ENCODE measurements at places on chromosomes 4 and X.

DNA sequence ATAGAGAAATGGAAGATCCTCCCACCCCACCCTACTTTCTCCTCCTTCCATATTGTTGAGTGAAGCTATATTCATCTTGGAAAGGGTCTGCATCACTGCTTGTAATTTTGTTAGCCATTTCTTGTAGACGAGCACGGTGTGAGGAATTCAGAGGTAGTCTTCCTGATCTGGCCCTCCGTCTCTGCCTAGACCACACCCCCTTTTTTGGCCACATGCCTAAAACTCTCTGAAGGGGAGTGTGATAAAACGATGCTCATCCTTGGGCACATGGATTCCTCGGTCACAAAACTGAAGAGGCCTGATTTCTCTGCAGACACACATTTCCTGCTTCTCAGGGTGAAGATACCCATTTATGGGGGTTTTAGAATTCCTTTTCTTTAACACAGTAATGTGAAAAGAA is 182.8 kb downstream of the LARP7 start:
- DNase-seq = no peak

DNA sequence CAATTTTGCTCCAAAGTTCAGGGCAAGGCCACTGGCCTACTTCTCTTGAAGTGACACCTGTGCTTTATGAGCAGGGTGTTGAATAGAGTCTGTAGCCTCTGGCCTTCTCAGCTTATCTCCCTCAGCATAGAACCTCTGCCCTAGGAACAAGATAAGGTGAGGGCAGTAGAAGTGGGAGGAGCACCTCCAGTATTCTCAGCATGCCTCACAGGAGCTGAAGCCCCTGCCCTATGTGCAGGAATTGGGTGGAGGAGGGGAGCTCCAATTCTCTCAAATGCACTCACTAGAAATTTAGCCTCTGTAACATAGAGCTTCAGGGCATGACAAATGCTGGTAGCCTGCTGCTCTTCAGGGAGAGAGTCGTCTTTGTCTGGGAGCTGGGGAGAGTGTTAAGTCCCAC is 479.3 kb downstream of the IL1RAPL1 start:
- DNase-seq = no peak

DNA sequence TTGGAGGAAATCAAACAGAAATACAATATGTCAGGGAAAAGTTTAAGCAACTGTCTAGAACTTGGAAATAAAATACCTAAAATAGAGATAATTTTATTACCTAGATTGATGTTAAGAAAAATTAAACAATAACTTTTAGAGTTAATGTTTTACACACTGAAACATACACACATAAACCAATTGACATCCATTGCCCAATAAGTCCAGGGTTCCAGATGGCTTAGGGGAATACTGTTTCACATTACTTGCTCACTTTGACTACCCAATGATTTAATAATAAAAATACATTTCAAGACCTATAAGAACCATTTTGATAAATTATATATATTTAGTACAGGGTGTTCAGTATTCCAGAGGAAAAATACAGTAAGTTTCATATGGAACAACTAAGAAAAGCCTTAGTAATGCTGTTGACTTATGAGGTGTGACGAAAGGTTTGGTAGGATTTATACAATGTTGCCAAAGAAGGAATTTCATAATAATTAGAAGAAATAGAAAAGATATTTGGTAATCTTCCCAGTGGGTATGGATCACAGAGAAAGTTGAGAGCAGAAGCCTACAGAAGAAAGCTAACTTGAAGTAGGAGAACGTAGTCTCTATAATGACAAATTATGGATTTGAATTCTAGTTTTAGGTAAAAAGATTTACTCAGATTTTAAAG is 23.0 kb upstream of the UGT2B4 start:
- DNase-seq = no peak

DNA sequence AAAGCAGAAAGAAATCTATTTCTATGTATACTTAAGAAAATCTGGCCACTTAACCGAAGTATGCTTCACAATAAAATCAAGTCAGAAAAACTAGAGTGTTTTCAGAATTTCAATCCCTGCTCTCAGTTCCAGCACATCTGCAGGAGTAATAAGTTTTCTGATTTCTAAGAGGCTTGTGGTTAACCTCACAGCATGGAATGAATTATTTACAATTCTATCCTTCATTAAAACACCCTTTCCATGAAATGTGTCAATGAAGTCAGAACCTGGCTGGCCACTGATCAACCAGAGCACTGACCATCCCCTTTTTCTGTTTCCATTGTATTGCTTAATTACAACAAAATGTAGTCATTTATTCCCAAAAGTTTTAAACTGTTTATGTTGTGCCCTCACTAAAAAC is 781.4 kb upstream of the INTU start:
- DNase-seq = no peak

DNA sequence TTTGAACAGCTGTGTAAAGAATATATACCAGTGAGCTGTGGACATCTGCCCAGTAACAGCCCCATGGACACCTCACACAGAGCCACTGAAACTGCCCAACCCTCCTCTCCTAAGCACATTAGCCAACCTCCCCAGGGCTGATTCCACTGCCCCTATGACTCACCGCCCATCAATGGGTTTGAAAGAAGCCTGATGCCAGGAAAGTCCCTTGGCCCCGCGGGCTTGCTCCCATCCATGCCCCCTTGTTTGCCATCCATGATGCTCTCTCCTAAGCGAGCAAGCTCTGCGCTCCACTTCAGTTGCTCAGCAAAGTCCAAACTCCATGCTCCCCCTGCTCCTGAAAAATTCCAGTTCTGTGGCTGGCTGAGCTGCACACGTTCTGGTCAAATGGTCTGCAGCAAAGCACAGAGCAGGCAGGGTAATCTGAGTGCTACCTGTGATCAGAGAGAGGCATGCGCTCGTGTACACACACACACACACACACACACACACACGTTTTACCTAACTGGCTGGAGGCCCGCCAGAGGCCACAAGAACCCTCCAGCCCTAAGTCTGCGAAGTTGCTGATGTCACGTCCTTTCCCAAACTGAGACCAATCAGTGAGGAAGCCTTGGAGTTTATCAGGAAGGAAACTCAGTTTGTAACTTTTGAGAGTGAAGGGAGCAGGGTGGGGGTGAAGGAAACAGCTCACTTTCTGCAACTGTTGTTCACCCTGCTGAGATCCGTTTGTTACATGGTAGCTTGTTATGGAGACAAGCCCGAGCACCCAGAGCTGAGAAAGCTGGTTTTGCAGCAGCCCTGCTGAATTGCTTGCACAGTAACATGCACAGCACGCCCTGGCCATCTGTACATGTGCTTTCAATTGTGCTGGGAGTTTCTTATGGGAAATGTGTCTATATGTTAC is at the start of gene ASB9:
Gene ASB9 (minus strand): TSS at position 466 of the 904 bp plus-strand sequence. CDS start 209 bp downstream, at position 257.
- DNase-seq = no peak

- DNase-seq = no peak
Observed at GRCh38 chr4:4614925-4615678, 73.3 kb upstream of the STX18 start.

DNA sequence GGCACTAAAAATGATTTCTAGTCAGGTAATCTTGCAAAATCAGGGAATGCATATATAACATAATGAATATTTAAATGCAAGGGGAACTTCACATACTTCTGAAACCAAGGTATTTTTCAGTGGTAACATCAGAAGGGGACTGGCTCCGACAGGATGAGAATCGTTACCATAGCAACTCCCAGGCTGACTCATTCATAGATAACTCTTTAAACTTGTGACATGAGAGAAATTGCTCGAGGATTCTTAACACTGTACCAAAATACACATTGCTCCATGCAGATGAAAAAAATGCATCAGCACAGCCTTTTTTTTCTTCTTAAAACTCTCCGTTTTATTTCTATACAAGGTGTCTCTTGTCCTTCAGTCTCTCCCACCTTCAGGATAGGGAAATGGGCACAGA is 114.3 kb downstream of the GABRB1 start:
- DNase-seq = no peak

DNA sequence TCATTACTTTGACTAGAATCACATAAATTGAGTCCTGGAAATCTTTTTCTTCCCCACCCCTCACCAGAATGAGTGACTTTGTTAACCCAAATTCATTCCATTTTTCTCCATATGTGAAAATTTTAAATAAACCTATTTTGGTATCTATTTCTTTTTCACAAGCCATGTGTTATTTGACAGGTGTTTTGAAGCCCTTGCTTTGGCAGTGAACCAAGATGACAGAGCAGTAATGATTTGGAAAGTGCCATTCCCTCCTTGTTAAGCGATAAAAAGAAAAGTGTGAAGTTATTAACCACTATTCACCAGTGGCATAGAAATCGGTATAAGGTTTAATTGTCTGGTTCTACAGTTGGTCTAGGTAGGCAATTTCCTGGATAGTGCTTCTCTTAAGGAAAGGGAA is 66.1 kb downstream of the POLA1 start:
- no peak for DNase-seq

- no peak for DNase-seq
Observed at GRCh38 chr4:17884511-17884910, 73.7 kb downstream of the NCAPG start.

GRCh38 chrX:103741879-103742278 is 31.2 kb downstream of the TMEM31 start:
- no peak for DNase-seq

GRCh38 chr4:152480326-152480725 is 55.6 kb downstream of the FBXW7 start:
- no peak for DNase-seq

GRCh38 chr4:89829470-89830138 is 7.4 kb downstream of the SNCA start:
- peak; percentile 9 for DNase-seq

- DNase-seq = no peak
Observed at GRCh38 chr4:115274545-115274944, 161.1 kb upstream of the NDST4 start.

GRCh38 chr4:637536-638280 is 12.3 kb downstream of the PDE6B start:
- DNase-seq = no peak

DNA sequence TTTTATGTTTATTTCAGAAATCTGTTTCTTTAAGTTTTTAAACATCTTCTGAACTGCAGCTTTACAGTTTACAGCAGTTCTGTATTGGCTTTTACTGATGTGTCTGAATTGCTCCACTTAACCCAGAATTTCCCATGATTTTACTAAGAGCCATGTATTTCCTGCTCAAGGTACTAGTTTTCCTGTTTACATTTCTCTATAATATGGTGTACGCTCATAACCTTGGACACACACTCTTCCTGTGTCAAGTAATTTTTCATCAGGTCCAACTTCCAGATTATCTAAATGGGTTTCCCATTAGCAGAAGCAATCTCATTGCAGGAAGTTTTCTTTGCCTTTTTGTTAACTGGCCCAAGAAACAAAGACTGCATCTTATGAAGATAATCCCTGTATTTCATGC is 12.3 kb downstream of the ELF2 start:
- no peak for DNase-seq

- DNase-seq = no peak
Observed at GRCh38 chr4:7906171-7906701, 33.4 kb downstream of the AFAP1 start.

DNA sequence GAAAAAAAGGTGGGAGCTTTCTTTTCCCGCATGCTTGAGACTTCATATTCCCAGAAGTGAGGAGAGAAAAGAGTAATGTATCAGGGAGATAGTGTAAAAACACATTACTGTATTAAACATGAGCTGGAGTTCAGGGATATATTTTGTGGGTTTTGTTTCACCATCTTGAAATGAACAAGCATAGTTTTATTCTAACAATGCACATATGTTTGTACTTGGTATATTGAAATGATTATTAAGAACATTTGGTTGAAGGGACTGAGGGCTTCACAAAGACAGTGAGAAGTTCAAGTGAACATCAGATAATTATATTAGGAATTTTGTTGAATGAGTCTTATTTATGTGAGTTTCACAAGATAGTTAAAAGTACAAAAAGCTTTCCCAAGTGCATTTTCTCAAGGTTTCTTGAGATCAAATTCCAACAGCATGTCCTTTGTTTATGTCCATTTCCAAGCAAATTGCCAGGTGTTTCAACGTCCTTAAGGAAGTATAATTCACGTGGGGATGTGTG is 368.8 kb downstream of the ANKRD50 start:
- no peak for DNase-seq

DNA sequence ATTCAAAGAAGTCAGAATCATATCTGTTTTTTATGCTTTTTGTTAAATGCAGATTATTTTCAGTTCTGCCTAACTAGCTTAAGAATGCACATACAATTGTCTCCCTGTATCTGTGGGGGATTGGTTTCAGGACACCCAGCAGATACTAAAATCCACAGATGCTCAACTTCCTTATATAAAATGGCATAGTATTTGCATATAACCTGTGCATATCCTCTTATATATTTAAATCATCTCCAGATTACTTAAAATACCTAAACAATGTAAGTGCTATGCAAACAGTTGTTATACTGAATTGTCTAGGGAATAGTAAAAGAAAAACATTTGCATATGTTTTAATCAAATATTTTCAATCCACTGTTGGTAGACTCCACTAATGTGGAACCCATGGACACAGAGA is 279.4 kb downstream of the TMA16 start:
- no peak for DNase-seq

GRCh38 chr4:148060264-148061140 is 328.6 kb downstream of the ARHGAP10 start:
- DNase-seq = no peak

DNA sequence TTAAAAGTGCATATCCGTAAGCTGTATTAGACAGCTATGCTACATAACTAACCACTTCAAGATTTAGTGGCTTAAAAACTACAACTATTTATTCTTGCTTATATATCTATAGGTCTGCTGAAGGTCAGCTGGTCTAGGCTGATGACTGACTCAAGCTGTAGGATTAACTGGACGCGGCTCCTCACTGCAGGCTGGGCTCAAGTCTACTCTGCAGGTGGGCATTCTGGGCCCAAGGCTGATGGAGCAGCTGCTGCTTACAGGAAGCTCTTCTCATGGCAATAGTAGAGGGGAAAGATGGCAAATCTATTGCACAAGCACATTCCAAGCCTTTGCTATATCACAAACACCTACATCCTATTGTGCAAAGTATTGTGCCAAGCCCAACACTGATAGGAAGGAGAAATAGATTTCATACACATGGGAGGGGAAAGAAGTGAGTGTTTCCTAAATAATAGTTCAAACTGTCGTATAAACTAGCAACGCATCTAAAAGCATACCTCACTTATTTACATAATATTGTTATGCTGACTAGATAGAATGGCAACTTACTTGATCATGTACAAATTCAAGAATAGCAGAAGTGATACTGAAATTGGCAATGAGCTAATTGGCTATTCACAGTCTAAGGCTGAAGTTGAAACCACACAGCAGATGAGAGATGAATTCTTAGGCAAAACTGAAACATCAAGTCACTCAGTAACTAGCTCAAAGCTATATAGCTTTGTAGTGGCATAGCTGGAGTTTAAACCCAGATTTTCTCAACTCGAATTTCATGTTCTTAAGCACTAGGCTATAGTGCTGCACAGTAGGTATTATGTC is 263.8 kb downstream of the NKX6-1 start:
- no peak for DNase-seq

DNA sequence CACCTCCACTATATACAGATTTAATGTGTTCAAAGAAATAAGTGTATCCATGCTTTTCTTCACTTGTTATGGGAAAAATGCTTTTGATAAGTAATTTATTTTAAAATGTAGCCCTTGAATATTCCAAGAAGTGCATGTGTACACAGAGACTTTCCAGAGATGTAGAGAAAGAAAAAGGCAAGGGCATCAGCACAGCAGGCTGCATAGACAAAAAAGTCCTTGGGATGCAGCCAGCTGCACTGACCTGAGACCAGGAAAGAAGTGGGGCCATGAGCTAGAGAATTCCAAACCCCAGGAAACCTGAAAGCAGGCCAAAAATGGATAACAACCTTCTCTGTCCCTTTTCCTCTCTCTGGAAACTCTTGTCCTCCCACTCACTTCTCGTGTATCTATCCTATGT is 51.6 kb upstream of the PRDM8 start:
- no peak for DNase-seq

Data from endothelial cell (in vitro differentiated cells).